ENCODE measurements at places on chromosomes 11 and 22.

DNA sequence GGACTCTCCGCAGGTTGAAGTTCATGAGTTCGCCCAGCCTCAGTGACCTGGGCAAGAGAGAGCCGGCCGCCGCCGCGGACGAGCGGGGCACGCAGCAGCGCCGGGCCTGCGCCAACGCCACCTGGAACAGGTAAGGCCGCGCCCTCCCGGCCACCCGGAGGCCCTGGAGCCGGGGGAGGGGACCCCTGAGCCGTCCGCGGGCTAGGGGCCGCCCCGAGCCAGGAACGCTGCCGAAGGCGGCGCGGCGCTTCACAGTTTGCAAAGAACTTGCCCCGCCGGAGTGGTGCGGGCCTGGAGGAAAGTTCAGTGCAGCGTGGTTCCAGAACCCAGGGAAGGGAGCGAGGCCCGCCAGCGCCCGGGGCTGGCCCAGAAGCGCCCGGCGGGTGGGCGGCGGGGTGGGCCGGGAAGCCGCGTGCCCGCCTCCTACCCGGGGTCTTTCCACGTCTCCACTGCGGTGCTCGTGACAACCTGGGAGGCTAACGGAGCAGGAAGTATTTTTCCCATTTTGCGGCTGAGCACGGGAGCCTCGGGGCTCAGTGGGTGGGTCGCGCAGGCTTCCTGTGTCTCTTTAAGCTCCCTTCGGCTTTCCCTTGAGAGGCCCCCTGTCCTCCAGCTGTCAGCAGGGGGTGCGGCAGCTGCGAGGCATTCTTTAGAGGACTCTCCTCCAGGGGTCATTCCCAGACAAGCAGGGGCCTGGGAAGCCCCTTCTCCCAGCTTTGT, 635 bp downstream of the PRR5 start:
- no peak overlapping the region for H3K27ac ChIP-seq
- H3K36me3 ChIP-seq: peaks cover 2% of the 10 kb centered on the region
- H3K4me3 ChIP-seq: peak overlapping the region; percentile 56
- H3K27me3 ChIP-seq: peaks cover 8% of the 10 kb centered on the region
- peak; percentile 12 for DNase-seq

- H3K4me3 ChIP-seq: no peak overlapping the region
- no peak overlapping the region for H3K27ac ChIP-seq
- DNase-seq: no peak
- no peaks in the 10 kb centered on the region for H3K4me1 ChIP-seq
- peaks cover 2% of the 10 kb centered on the region for H3K27me3 ChIP-seq
Measured at GRCh38 chr11:15636521-15637089, 521.9 kb downstream of the INSC start.

GRCh38 chr11:70727899-70728620, 329.7 kb downstream of the CTTN start:
- H3K36me3 ChIP-seq: no peaks in the 10 kb centered on the region
- no peak overlapping the region for H3K4me3 ChIP-seq
- DNase-seq: no peak

- H3K27ac ChIP-seq: no peak overlapping the region
- H3K4me1 ChIP-seq: no peaks in the 10 kb centered on the region
- no peaks in the 10 kb centered on the region for H3K36me3 ChIP-seq
- H3K27me3 ChIP-seq: peaks cover 23% of the 10 kb centered on the region
- H3K4me3 ChIP-seq: no peak overlapping the region
- no peak for DNase-seq
Measured at GRCh38 chr11:119504371-119504770, 81.4 kb upstream of the THY1 start.

GRCh38 chr11:7591987-7592386, 78.2 kb downstream of the PPFIBP2 start:
- DNase-seq: no peak
- no peaks in the 10 kb centered on the region for H3K36me3 ChIP-seq
- no peak overlapping the region for H3K27ac ChIP-seq
- no peaks in the 10 kb centered on the region for H3K4me1 ChIP-seq
- H3K4me3 ChIP-seq: no peak overlapping the region

DNA sequence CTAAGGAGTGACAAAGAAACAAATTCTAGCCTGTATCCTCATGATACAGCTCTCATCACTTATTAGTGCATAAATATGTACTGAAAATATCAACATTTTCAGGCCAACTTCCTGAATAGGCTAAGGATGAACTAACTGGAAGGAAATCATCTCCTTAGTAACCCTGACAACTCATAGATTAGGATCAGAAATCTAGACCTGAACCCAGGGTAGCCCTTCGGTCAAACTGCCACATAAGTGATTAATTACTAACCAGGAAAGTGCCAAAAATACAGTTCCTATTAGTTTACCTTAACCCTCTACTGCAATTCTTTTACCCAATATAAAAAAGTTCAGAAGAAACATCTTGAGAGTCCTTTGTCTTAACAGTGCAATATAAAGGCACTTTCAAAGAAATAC, 40.0 kb downstream of the AMBRA1 start:
- H3K27ac ChIP-seq: peak overlapping the region; percentile 6
- no peaks in the 10 kb centered on the region for H3K27me3 ChIP-seq
- no peak overlapping the region for H3K4me3 ChIP-seq
- DNase-seq: no peak
- H3K4me1 ChIP-seq: peaks cover 22% of the 10 kb centered on the region

- H3K4me1 ChIP-seq: no peaks in the 10 kb centered on the region
- DNase-seq: no peak
- no peaks in the 10 kb centered on the region for H3K36me3 ChIP-seq
- H3K27ac ChIP-seq: no peak overlapping the region
- H3K27me3 ChIP-seq: peaks cover 7% of the 10 kb centered on the region
Measured at GRCh38 chr11:115133475-115134209, 370.6 kb downstream of the CADM1 start.

GRCh38 chr22:23058481-23059283, 11.6 kb upstream of the GNAZ start:
- no peak for DNase-seq
- H3K27me3 ChIP-seq: peaks cover 9% of the 10 kb centered on the region
- no peaks in the 10 kb centered on the region for H3K36me3 ChIP-seq
- no peak overlapping the region for H3K27ac ChIP-seq
- H3K4me3 ChIP-seq: no peak overlapping the region

DNA sequence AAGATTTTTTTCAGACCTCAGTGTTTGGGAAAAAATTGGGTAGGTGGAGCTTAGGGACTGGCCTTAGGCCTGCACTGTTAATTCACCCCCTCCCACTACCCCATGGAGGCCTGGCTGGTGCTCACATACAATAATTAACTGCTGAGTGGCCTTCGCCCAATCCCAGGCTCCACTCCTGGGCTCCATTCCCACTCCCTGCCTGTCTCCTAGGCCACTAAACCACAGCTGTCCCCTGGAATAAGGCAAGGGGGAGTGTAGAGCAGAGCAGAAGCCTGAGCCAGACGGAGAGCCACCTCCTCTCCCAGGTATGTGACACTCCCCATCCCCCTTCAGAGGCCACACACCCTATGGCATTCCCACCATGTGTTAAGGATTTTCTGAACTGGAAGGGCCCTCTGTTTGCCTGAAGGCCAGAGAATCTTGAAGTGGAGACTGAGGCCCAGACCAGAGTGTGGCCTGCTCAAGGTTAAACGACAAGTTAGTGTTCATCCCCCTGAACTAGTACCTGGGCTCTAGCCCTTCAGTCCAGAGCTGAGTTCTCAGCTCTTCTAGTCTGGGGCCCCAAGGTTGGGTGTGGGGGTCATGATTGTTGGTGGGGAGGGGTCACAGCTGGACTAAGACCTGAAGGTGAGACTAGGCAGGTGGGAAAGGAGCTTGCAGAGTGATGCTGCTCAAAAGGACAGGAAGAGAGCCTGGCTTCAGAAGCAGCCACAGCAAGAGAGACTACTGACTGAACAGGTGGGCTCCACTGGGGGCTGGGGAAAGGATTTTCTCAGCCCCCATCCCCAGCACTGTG, 2.3 kb upstream of the FOLR1 start:
- no peaks in the 10 kb centered on the region for H3K36me3 ChIP-seq
- no peaks in the 10 kb centered on the region for H3K27me3 ChIP-seq
- H3K4me3 ChIP-seq: no peak overlapping the region
- DNase-seq: no peak

Measured in T-cell (primary cell).